ENCODE measurements at places on chromosomes 3 and 15.

GRCh38 chr15:65210770-65211481 is at the start of gene CILP:
Gene CILP, minus strand, starts transcription at chr15:65211473. Its CDS starts 1,718 bp downstream, at chr15:65209755.
- DNase-seq = no peak

GRCh38 chr3:120200493-120201235 is 84.4 kb downstream of the GPR156 start:
- no peak for DNase-seq

GRCh38 chr3:61358364-61358763 is 107.1 kb upstream of the FHIT start:
- DNase-seq = no peak

DNA sequence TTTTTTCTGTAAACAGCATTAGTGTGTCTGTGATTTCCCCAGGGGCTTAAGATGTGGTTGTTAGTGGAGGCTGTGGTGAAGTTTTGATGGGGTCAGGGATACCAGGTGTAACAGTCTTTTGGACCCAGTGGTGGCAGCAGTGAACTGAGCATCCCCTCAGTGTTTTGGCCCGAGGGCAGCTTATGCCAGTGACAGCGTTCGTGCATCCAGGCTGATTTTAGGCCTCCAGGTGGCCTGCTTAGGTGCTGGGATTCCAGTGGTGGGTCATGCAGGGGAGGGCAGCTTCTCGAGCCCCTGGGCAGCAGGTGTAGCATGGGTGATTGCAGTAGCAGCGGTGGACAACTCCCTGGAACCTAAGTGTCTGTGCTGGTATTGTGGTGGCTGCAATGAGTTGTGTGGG is 29.2 kb downstream of the STT3B start:
- no peak for DNase-seq

- peak; percentile 18 for DNase-seq
These were observed 6.5 kb downstream of the RUBCN start for GRCh38 chr3:197730200-197730599.

- DNase-seq = no peak
These were observed 60.1 kb downstream of the SLC12A1 start for GRCh38 chr15:48266024-48266689.

GRCh38 chr3:62539762-62540161 is 166.4 kb upstream of the FEZF2 start:
- no peak for DNase-seq

DNA sequence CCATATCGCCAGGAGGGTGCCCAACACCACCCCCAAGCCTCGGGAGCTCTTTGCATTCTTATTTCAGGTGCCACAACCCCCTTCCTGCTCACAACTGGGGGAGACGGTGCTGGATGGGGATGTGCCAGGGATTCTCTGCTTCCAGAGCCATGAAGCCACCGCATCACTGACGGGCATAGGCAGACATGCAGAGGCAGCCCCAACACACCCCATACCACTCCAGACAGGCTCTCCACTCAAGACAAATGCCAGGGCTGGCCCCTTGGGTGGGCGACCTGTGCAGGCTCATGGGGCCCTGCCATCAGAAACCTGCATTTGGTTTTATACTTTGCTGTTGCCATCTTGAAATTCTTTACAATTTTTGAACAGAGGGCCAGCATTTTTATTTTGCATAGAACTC is 27.0 kb upstream of the TRPM1 start:
- DNase-seq = no peak

DNA sequence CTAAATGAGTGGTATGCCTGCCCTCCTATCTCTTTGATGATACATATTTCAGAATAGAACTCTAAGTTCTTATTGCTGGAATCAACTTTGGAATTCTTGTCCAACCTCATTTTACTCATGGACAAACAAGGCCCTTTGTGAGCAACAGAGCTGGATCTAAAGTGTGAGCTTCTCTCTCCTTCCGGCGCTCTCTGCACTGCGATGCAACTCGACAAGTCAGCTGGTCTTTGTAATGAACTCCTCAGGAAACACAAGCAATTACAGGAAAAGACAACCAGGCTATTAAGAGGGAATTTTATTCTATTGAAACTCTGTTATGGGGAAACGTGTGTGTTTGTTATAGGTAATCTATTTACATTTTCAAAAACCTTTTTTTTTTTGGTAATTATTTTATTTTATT is 20.3 kb upstream of the NRROS start:
- no peak for DNase-seq

- no peak for DNase-seq
These were observed 1271.3 kb downstream of the ROBO1 start for GRCh38 chr3:78496501-78496900.

GRCh38 chr3:61438253-61439121 is 122.9 kb upstream of the PTPRG start:
- no peak for DNase-seq

DNA sequence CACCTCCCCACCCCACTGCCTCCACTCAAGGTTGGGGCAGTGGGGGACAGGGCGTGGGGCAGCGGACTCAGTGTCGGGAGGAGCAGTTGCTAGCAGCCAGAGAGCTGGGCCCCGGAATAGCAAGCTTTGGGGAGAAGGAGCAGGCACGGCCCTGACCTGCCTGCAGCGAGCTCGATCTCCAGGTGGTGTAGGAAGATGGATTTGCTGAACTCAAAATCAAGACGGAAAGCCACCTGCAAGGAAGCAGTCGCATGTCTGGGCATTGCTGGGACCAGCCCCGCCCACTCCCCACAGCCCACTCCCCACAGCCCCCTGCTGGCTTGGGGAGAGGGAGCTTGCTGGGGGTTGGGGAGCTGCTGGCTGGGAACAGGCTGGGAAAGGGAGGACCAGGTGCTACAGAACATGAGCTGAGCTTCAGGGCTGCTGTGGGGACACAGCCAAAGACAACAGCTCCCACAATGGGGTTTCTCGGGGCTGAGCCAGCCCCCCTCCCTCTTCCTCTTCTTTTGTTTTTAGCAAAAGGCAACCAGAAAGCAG is 38.0 kb downstream of the FEM1B start:
- no peak for DNase-seq

- DNase-seq = no peak
These were observed 556.8 kb downstream of the NSUN3 start for GRCh38 chr3:94619643-94620042.

- DNase-seq = no peak
These were observed 110.2 kb downstream of the CMSS1 start for GRCh38 chr3:99927671-99928457.

DNA sequence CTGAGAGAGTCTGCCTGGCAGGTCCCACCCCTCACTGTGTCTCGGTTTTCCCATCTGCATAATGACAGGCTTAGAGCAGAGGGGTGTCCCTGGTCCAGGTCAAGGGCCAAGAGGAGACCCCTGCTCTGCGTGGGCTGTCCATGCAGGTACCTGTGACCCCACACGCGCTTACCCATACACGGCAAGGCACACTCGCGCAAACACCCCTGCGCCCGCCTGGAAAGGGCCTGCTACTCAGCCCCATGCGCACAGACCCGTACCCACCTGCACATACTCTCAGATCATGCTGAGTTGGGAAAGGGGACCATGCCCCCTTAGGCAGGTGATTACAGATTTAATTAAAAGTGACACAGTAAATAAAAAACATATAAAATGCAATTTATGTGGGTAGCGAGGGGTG is 23.4 kb upstream of the TMEM115 start:
- DNase-seq = no peak

DNA sequence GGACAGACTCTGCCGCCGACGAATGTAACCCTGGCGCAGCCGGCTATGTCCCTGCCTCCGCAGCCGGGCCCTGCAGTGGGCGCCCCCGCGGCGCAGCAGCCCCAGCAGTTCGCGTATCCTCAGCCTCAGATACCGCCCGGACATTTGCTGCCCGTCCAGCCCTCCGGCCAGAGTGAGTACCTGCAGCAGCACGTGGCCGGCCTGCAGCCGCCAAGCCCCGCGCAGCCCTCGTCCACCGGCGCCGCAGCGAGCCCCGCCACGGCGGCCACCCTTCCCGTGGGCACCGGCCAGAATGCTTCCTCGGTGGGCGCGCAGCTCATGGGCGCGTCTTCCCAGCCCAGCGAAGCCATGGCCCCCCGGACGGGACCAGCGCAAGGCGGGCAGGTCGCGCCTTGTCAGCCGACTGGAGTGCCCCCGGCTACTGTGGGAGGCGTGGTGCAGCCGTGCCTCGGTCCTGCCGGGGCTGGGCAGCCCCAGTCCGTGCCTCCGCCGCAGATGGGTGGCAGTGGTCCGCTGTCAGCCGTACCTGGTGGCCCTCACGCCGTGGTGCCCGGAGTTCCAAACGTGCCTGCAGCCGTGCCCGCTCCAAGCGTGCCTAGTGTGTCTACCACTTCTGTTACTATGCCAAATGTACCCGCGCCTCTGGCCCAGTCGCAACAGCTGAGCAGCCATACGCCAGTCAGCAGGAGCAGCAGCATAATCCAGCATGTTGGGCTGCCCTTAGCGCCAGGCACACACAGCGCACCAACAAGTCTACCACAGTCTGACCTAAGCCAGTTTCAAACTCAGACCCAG is 2.4 kb downstream of the TSC22D2 start:
- DNase-seq = no peak

- DNase-seq = no peak
These were observed 36.7 kb downstream of the HMCES start for GRCh38 chr3:129315223-129315997.

GRCh38 chr15:53536479-53537120 is 222.9 kb downstream of the WDR72 start:
- DNase-seq = no peak

- no peak for DNase-seq
These were observed 296.1 kb upstream of the TGFBR2 start for GRCh38 chr3:30309961-30310954.

- no peak for DNase-seq
These were observed 11.7 kb downstream of the ABCC5 start for GRCh38 chr3:184005941-184006507.

DNA sequence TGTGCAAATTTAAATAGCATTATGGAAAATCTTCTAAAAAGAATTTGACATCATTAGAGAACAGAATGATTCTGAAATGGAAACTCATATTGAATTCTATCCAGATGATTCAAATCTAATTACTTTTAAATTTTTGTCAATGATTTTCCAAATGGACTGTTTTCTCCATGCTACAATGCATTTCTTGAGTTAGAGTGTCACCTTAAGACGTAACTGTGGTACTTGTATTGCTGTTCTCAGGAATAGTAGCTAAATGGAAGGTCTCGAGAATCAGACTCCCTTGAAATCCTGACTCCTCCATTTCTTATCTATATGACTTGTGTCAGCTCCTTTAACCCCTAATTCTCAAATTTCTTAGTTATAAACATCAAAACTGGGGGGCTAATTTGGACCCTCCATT is 102.3 kb downstream of the P2RY1 start:
- no peak for DNase-seq

GRCh38 chr3:187063286-187064121 is 75.8 kb downstream of the RPL39L start:
- no peak for DNase-seq

- DNase-seq = peak; percentile 40
These were observed 2.2 kb downstream of the MAPK6 start for GRCh38 chr15:52021128-52021671.
